ENCODE measurements at places on chromosomes 7 and 10.

DNA sequence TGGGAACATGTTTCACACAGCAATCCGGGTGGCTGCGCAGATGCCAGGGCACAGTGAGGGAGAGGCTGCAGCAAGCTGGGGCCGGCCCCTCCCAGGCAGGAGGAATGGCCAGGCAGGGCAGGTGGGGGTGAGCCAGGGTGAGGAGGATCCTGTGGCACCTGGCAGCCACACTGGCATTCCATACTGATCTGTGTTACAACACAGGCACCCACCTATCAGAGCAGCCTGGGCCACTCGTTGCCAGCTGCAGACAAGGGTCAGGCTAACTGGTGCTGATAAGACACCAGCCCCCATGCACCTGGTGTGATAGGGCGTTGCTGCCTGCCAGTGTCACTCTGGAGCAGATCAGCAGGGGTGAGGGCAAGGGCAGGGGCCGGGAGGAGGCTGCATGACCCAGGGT lies 16.6 kb upstream of the RET start:
- DNase-seq: no peak

DNA sequence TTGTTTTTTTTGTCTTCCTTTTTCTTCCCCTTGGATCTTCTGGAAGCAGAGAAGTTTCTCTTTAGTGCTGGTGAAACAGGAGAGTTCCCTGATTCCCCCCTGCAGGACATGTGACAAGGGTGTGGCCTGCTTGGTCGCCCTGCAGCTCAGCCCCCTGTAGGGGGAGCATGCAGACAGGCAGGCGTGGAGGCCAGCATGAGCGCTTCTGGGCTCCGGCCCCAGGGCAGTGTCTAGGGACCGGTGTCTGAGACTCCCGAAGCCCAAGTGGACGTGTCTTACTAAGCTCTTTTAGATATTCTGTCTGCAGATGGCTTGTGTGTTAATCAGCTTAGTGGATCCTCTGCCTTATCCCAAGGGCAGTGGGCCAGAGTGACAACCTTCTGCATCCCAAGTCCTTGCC lies 26.1 kb downstream of the PRSS58 start:
- no peak for DNase-seq

DNA sequence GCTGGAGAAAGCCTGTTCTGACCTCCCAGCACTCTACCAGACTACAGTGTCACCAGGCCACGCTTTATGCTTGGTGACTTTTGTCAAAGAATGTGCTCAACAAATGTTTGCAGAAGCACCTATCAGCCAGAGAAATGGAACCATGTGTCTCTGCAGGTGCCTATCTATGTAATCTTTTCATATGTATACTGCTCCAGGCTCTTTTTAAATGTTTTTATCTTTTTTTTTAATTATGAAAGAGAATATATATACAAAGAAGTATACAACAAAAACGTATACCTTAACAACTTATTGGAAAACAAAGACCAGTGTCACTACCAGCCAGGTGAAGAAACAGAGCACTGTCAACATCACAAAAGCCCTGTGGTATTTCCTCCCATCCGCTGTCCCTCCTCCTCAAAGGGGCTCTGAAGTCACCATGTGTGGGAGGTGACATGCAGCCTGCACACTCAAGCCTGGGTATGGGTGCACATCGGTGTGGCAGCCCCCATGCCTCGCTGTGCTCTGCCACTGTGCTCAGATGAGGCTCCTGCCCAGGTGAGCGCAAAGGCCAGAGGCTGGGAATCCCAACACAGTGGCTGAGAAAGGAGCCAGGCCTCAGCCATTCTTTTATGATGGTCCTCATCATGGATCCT lies 120.6 kb downstream of the CLEC2L start:
- no peak for DNase-seq

DNA sequence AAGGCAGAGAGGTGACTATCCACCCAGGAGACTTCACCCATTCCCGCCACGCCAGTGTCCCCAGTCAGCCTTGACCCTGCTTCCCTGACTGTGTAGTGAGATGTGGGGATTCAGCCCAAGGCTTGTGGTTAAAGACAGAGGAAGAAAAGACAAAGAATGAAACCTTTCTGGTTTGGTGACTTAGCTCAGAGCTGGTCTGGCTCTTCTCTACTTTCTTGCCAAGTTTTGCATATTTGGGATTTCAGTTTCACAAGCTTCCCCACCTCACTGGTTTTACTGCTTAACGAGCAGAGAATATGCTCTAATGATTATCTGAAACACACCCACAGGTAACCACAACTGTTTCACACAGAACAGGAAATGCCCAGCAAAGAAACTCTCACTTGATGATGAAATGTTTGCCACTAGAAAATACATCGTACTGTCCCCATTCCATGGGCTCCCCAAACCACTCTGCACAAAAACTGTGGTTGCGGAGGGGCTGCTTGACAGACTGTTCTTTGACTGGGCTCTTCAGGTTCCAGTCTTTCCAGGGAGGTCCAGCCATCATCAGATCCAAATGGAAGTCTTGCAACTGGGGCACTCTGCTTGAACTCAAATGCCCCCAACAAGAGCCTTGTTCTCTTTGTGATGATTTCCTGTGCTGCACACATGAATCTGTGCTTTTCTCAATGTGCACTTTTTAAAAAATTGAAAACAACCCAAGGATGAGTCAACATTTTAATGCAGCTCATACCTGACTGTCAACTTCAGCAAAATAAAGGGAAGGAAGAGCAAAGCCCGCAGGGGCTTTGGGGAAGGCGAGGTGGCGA lies 95.5 kb downstream of the CTBP2 start:
- DNase-seq: no peak
